ENCODE measurements at places on chromosomes 2 and 18. TPM values are rescaled to one million over a fixed set of nuclear protein-coding genes. Genes with fewer than 3 reads are reported as not detected.
A peak's percentile ranks its signal among the peaks of the same experiment; 100 is the strongest.

- DNase-seq: no peak
These were observed 36.1 kb downstream of the GLI2 start for GRCh38 chr2:120771781-120772208.

- DNase-seq: no peak
These were observed 64.3 kb downstream of the FSIP2 start for GRCh38 chr2:185802926-185803325.

GRCh38 chr2:9018109-9018508 is 14.6 kb upstream of the MBOAT2 start:
- no peak for DNase-seq

The TCF23 gene
- total RNA-seq: 0.20 TPM

The DLX1 gene
- total RNA-seq: 1.4 TPM

GRCh38 chr2:136065907-136066306 is 52.0 kb downstream of the CXCR4 start:
- no peak for DNase-seq

GRCh38 chr2:40227210-40227609 is 224.7 kb downstream of the SLC8A1 start:
- DNase-seq: no peak

- peak; percentile 95 for DNase-seq
These were observed 590.3 kb upstream of the CNTNAP5 start for GRCh38 chr2:123434546-123435395.

DNA sequence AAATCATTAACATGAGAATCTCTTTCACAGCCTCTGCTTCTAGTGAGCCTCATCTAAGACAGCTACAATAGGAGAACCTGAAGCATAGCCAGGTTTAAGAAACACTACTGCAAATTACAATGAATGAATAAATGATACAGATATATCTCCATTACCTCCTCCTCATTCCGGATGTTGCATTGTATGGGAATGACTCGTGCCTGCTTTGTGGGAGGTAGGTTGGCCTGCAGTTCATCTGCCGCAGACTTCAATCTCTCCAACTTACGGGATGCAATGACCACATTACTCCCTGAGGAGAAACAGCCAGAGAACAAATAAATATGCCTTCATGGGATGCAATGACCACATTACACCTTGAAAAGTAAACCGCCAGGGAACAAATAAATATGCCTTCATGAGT is 15.4 kb downstream of the PECR start:
- no peak for DNase-seq

The TXNDC2 gene
- not detected for total RNA-seq

The ZNF516 gene
- 24.4 TPM for total RNA-seq

- DNase-seq: no peak
These were observed 20.3 kb upstream of the PDE1A start for GRCh38 chr2:182447163-182447562.

GRCh38 chr2:115568643-115569042 is 1126.2 kb downstream of the DPP10 start:
- no peak for DNase-seq

DNA sequence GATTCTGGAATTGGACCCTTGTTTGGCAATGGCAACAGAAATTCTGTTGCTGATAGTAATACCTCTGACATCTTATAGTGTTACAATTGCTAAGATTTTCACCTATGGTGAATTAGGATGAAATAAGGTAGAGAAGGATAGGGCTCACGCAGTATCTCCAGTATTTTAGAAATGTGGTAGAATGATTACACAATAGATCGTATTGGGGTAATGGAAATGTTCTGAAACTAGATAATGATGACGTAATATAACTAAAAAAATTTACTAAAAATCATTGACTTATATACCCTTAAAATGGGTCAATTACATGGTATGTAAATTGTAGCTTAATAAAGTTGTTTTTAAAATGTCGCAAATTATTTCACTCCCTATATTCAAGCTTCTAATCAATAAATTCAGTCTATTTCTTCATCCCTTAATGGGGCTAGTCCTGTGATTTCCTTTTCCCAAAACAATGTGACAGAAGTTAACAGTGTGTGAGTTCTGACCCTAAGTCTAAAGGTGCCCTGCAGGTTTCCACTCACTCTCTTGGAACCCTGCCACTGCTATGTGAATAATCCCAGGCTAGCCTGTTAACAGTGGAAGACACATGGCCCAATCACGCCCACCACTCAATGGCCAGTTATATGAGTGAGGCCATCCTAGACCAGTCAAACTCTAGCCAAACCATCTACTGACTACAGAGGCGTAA is 31.2 kb downstream of the USP37 start:
- DNase-seq: no peak

DNA sequence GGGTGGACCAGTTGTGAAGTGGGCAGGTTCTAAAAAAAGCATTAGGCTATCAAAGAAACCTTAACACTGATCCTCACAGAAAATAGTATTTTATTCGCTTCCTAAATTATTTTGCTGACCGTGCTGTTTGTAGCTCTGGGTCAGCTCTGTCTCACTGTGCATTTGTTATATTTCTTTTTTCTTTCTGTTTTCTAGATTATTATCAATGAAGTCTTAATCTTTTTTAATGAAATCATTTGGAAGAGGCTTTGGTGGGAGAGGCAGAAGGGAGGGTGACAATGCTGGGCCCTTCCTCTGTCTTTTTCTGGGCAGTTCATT is 213.6 kb downstream of the PTGR3 start:
- no peak for DNase-seq

DNA sequence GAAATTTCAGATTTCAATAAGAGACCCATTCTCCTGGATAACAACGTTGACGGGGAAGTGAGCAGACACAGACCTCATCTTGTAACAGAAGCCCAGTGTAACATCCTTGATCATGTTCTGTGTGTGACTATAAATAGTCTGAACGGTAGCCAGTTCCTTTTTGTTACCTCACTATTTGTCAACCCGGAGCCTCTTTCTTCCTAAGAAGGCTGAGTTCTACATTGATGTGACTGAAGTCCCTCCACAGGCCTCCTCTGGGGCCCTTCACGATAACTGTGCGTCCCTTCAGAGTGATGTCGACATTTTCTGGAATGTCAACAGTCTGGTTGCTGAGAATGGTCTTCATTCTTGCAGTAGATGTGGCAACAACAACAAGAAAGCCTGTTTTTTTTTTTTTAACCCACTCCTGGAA is 6.3 kb upstream of the PLEKHM3 start:
- no peak for DNase-seq

GRCh38 chr2:66495788-66496640 is 61.1 kb downstream of the MEIS1 start:
- DNase-seq: no peak

The GPR45 gene
- not detected for total RNA-seq

- no peak for DNase-seq
These were observed 79.1 kb upstream of the ETAA1 start for GRCh38 chr2:67318031-67318430.

GRCh38 chr18:63146828-63147409 is 172.7 kb downstream of the BCL2 start:
- no peak for DNase-seq

- no peak for DNase-seq
These were observed 104.4 kb downstream of the NOL4 start for GRCh38 chr18:34120294-34120693.

GRCh38 chr18:76153691-76154090 is 341.4 kb downstream of the ZNF516 start:
- no peak for DNase-seq

GRCh38 chr2:240472078-240472790 is 36.8 kb downstream of the GPC1 start:
- DNase-seq: no peak

GRCh38 chr2:61419570-61419969 is 51.3 kb downstream of the USP34 start:
- no peak for DNase-seq

Data from skin of body (tissue), 3 donors.